Aorta (tissue), 5 donors: ENCODE measurements at places on chromosomes 2 and 18. TPM values are rescaled to one million over a fixed set of nuclear protein-coding genes. Genes with fewer than 3 reads are reported as not detected.

UGT1A8 gene
- 1.0 TPM for polyA plus RNA-seq

- no peaks in the 10 kb centered on the region for H3K36me3 ChIP-seq
- H3K4me3 ChIP-seq, result no peak overlapping the region
- no peaks in the 10 kb centered on the region for H3K27me3 ChIP-seq
- no peak for DNase-seq
- no peak overlapping the region for H3K27ac ChIP-seq
Observed at GRCh38 chr18:57275111-57275510, 77.2 kb upstream of the ST8SIA3 start.

DNA sequence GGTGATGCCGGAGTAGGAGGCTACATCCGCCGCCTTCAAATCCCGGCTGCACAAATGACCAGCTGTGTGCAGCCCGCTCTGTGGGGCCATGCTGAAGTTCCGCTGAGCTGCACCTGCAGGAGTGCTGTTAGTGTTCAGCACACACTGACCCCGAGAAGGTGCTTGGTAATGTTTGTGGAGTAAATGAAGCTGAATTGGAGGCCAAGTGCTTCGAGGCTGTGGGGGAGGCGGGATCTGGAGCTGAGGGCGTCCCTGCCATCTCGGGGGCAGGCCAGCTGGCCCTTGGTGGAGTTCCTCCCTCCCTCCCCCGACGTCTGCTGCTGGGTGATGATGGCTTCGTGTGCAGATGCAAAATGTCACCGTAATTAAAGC lies 23.2 kb downstream of the KCNF1 start:
- H3K27me3 ChIP-seq, result no peaks in the 10 kb centered on the region
- no peak overlapping the region for H3K27ac ChIP-seq
- H3K4me1 ChIP-seq, result no peaks in the 10 kb centered on the region
- H3K4me3 ChIP-seq, result no peak overlapping the region
- H3K36me3 ChIP-seq, result no peaks in the 10 kb centered on the region

DNA sequence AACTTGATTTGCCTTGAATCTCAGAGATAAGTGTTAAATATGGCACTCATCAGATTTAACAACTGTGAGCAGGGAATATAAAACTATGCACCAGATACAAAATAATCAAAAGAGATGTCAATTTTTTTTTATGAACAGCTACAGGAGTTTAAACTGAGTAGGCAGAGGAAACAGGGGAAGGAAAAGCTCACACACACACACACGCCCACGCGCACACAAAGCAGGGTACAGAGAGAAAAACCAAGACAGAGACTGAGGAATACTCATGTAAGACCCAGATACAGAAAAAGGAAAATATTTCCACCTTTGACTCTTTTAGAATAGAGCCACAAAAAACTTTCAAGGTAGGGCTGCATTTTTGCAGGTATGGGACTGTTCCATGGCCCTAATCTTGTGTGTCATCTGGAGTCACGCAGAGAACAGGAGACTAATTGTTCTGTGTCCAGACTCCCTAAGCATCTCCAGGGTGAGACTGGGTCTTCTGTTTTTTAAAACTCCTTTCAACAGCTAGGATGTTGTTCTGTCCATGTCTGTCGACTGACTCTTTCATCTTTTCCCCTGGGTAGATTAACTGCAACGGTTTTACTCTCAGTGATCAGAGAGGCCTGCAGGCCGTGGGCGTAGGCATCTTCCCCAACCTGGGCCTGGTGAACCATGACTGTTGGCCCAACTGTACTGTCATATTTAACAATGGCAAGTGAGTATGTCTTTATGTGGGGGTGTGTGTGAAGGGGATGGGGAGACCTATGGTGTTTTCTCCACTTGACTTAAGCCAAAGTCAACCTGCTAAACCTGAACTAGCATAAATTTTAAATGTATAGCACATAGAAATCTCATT lies 23.0 kb downstream of the SMYD1 start:
- H3K4me3 ChIP-seq, result no peak overlapping the region
- no peaks in the 10 kb centered on the region for H3K36me3 ChIP-seq
- no peak overlapping the region for H3K27ac ChIP-seq
- DNase-seq, result no peak
- no peaks in the 10 kb centered on the region for H3K27me3 ChIP-seq

DNA sequence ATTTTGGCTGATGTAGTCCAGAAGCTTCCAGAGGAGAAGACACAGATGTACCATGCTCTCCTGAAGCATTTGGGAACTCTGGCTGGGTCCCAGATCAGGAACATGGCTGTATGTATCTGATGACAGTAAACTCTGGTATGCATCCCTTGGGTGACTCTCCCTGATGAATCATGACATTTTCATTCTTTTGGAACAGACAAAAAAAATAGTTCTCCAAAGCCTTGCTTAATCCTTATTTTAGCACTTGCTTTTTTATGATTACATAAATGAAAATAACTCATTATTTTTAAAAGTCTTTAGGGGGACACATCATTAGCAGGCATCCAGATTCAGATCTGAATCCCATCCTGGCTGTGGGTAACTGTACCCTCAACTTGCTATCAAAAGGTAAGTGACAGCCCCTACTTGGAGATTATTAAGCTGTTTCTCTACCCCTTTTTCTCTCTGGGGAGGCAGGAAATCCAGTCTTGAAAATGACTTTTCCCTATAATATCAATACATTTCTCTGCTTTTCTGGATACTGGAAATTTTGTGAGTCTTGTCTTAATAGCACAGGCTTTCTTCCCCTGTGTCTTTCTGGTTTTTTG lies 23.3 kb downstream of the AOX1 start:
- H3K36me3 ChIP-seq, result no peaks in the 10 kb centered on the region
- no peaks in the 10 kb centered on the region for H3K27me3 ChIP-seq

- no peaks in the 10 kb centered on the region for H3K36me3 ChIP-seq
- no peaks in the 10 kb centered on the region for H3K4me1 ChIP-seq
- H3K27ac ChIP-seq, result no peak overlapping the region
- no peaks in the 10 kb centered on the region for H3K27me3 ChIP-seq
- H3K4me3 ChIP-seq, result no peak overlapping the region
- no peak for DNase-seq
Observed at GRCh38 chr18:76977684-76978232, 154.8 kb downstream of the MBP start.

DNA sequence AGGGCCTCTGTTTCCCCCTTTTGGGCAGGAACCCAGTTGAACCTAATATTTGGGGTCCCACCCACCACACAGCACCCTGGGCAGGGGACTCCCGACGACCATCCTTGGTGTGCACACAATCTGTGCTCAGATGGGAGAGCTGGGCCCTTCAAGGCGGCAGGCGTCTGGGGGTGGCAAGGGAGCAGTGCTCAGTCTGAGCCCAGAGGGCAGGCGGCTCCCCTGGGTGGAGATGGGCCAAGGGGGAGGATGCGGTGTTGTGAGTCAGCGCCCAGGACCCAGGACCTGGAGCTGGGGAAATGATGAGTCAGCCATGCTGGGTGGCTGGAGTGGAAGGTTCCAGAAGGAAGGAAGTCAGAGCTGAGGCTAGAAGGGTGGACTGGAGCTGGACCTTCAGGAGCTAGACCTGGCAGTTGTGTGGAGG lies 3.8 kb downstream of the PROM2 start:
- no peak overlapping the region for H3K4me3 ChIP-seq
- no peaks in the 10 kb centered on the region for H3K27me3 ChIP-seq
- no peaks in the 10 kb centered on the region for H3K36me3 ChIP-seq
- no peak overlapping the region for H3K27ac ChIP-seq

GRCh38 chr2:68935471-68935870 lies 17.2 kb downstream of the GKN2 start:
- H3K4me3 ChIP-seq, result no peak overlapping the region
- H3K27me3 ChIP-seq, result no peaks in the 10 kb centered on the region
- no peak overlapping the region for H3K27ac ChIP-seq
- DNase-seq, result no peak
- H3K4me1 ChIP-seq, result no peaks in the 10 kb centered on the region
- no peaks in the 10 kb centered on the region for H3K36me3 ChIP-seq

DNA sequence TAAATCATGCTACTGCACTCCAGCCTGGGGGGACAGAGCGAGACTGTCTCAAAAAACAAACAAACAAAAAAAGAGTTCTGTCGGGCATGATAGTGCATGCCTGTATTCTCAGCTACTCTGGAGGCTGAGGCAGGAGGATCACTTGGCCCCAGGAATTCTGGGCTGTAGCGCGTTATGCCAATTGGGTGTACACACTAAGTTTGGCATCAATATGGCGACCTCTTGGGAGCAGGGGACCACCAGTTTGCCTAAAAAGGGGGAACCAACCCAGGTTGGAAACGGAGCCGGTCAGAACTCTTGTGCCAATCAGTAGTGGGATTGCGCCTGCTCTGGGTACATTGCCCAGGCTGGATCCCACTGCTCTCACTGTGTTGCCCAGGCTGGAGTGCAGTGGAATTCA lies 49.7 kb downstream of the SDC1 start:
- no peak for DNase-seq
- no peaks in the 10 kb centered on the region for H3K36me3 ChIP-seq
- no peaks in the 10 kb centered on the region for H3K27me3 ChIP-seq
- H3K4me3 ChIP-seq, result no peak overlapping the region

- H3K27me3 ChIP-seq, result no peaks in the 10 kb centered on the region
- H3K36me3 ChIP-seq, result no peaks in the 10 kb centered on the region
- H3K4me1 ChIP-seq, result no peaks in the 10 kb centered on the region
Observed at GRCh38 chr2:27792759-27793158, 21.2 kb downstream of the MRPL33 start.

DNA sequence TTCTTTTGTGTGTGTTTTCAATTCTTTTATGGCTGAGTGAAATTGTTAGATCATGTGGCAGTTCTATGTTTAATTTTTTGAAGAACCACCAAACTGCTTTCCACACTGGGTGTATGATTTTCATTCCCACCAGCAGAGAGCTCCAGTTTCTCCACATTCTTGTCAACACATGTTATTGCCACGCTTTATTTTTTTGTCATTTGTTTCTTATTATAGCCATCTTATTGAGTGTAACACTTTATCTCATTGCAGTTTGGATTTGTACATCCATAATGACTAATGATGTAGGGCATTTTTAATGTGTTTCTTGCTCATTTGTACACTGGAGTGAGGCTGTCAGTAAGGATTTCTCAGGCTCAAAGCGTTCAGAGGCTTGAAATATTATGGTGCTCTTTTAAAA lies 184.2 kb downstream of the PIEZO2 start:
- no peaks in the 10 kb centered on the region for H3K36me3 ChIP-seq
- H3K4me3 ChIP-seq, result no peak overlapping the region
- no peaks in the 10 kb centered on the region for H3K4me1 ChIP-seq
- no peak for DNase-seq

- no peak overlapping the region for H3K4me3 ChIP-seq
- no peaks in the 10 kb centered on the region for H3K27me3 ChIP-seq
- no peaks in the 10 kb centered on the region for H3K36me3 ChIP-seq
- no peak for DNase-seq
Observed at GRCh38 chr2:139967665-139968064, 1187.5 kb upstream of the NXPH2 start.
